ENCODE measurements at places on chromosomes 1 and 21.

DNA sequence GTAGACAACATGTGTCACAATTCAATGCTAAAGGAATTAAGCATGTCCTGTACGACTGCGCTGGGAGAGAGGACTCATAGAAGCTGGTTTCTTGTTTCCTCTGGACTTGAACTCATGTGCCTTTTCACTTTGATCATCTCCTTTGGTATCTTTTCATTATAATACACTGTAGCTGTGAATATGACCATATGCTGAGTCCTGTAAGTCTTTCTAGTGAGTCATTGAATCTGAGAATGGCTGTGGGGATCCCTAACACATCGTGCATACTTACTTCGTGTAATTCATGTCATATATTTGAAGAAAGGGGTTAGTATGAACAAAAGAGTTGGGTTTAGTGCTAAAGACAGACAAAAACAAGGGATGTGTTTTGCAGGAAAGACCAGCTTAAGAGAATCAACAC lies 148.1 kb upstream of the RUNX1 start:
- DNase-seq: no peak

DNA sequence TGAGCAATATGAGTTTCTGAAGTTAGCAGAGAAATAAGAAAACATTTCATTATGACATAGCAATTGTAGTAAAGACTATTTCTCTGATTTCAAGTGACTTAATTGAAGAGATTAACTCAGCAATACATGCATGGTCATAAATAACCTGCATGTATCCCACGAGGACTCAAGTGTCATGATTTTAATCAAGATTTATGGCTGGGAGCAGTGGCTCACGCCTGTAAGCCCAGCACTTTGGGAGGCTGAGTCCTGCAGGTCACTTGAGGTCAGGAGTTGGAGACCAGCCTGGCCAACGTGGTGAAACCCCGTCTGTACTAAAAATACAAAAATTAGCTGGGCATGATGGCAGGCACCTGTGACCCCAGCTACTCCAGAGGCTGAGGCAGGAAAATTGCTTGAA lies 311.9 kb upstream of the PLD5 start:
- DNase-seq: no peak

- DNase-seq: peak; percentile 67
These were observed 11.1 kb upstream of the RAB42 start for GRCh38 chr1:28580722-28581530.

GRCh38 chr1:238998577-238998976 lies 387.8 kb upstream of the CHRM3 start:
- no peak for DNase-seq

GRCh38 chr1:247517795-247518612 lies 18.2 kb downstream of the OR2C3 start:
- no peak for DNase-seq

- DNase-seq: no peak
These were observed 54.8 kb downstream of the EDN2 start for GRCh38 chr1:41429641-41430035.

DNA sequence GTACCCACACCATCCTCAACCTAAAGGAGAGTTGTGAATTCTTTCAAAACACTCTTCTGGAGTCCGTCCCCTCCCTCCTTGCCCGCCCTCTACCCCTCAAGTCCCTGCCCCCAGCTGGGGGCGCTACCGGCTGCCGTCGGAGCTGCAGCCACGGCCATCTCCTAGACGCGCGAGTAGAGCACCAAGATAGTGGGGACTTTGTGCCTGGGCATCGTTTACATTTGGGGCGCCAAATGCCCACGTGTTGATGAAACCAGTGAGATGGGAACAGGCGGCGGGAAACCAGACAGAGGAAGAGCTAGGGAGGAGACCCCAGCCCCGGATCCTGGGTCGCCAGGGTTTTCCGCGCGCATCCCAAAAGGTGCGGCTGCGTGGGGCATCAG lies 638 bp upstream of the OLIG2 start:
- DNase-seq: no peak

All from activated CD4-positive, alpha-beta T cell treated with anti-CD3 and anti-CD28 coated beads for 4 hours (primary cell).